Type B pancreatic cell (in vitro differentiated cells): ENCODE measurements at places on chromosomes 16 and 17. TPM values are rescaled to one million over a fixed set of nuclear protein-coding genes. Genes with fewer than 3 reads are reported as not detected.

Gene SMTNL2
- total RNA-seq, result 19.4 and 25.5 TPM in 2 replicates

- no peak overlapping the region for H3K27ac ChIP-seq
- no peak overlapping the region for H3K4me3 ChIP-seq
- H3K4me1 ChIP-seq, result peaks cover 4% of the 10 kb centered on the region
- peaks cover 14% of the 10 kb centered on the region for H3K27me3 ChIP-seq
Measured at GRCh38 chr16:27198451-27199234, 4.7 kb upstream of the KDM8 start.

Gene PPP1R27
- total RNA-seq, result not detected in 2 replicates

DNA sequence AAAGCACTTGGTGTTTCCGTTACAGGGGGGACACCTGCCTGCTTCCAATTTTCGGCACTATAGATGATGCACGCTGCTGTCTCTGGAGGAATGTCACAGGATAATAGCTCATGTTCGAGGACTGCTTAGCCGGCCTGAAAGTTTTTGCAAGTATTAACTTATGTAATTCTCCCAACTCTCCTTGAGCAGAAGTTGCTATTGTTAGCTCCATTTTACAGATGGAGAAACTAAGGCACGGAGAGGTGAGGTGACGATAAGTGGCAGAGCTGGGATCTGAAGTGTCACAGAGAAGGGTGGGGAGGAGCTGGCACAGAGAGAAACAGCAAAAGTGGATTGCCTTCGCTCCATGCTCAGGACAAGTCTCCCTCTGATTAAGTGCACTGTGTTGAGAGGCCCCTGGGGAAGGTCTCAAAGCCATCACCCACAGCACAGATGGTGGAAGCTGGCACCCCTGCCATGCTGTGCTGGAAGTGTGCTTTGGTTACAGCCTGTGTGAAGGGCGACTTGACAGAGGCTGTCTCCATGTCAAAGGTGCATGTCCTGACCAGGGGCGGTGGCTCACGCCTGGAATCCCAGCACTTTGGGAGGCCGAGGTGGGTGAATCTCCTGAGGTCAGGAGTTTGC lies 40.8 kb upstream of the MEAK7 start:
- DNase-seq, result no peak
- H3K4me1 ChIP-seq, result peaks cover 50% of the 10 kb centered on the region
- H3K4me3 ChIP-seq, result no peak overlapping the region

GRCh38 chr16:88556294-88556988 lies 13.8 kb upstream of the ZC3H18 start:
- H3K4me3 ChIP-seq, result no peak overlapping the region
- no peak overlapping the region for H3K27ac ChIP-seq
- no peak for DNase-seq
- peaks cover 18% of the 10 kb centered on the region for H3K27me3 ChIP-seq

GRCh38 chr16:15961060-15961511 lies 11.7 kb downstream of the ABCC1 start:
- H3K36me3 ChIP-seq, result peaks cover 16% of the 10 kb centered on the region
- DNase-seq, result no peak
- H3K27ac ChIP-seq, result peak overlapping the region; percentile 39
- H3K4me3 ChIP-seq, result no peak overlapping the region
- H3K4me1 ChIP-seq, result peaks cover 25% of the 10 kb centered on the region

Gene P2RX5
- 0.69 and 1.3 TPM in 2 replicates for total RNA-seq

- no peaks in the 10 kb centered on the region for H3K36me3 ChIP-seq
- DNase-seq, result no peak
- H3K4me3 ChIP-seq, result no peak overlapping the region
- H3K27me3 ChIP-seq, result peaks cover 11% of the 10 kb centered on the region
- H3K27ac ChIP-seq, result no peak overlapping the region
- H3K4me1 ChIP-seq, result peaks cover 4% of the 10 kb centered on the region
Measured at GRCh38 chr17:43702637-43703036, 40.9 kb upstream of the MEOX1 start.

GRCh38 chr16:49986351-49987124 lies 38.5 kb upstream of the CNEP1R1 start:
- H3K27ac ChIP-seq, result no peak overlapping the region
- no peak overlapping the region for H3K4me3 ChIP-seq
- DNase-seq, result no peak

- peaks cover 30% of the 10 kb centered on the region for H3K4me1 ChIP-seq
- H3K4me3 ChIP-seq, result peak overlapping the region; percentile 90
- H3K36me3 ChIP-seq, result no peaks in the 10 kb centered on the region
- peak; percentile 88 for DNase-seq
- peak overlapping the region; percentile 98 for H3K27ac ChIP-seq
- H3K27me3 ChIP-seq, result no peaks in the 10 kb centered on the region
Measured at GRCh38 chr17:41666708-41667279, 21.9 kb upstream of the EIF1 start.

Gene BCL6B
- total RNA-seq, result not detected in 2 replicates

DNA sequence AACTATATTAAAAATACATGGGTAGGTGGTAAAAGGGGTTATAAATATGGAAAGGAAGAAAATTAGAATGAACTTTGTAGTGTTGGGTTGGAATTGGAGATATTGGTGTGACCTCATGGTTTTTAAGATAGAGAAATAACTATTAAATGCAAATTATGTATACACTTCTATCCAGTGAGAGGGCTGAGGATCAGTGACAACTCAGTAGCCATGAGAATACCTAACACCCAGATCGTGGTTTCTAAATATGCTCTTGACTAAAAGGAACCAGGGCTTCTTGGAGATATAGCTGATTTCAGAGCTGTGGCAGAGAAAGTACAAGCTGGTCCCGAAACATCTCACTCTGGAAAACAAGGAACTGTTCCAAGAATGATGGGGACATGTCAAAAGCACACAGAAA lies 44.4 kb downstream of the SLC6A4 start:
- H3K36me3 ChIP-seq, result peaks cover 10% of the 10 kb centered on the region
- no peak overlapping the region for H3K4me3 ChIP-seq
- no peak for DNase-seq
- no peaks in the 10 kb centered on the region for H3K27me3 ChIP-seq
- no peaks in the 10 kb centered on the region for H3K4me1 ChIP-seq

Gene TOM1L1
- total RNA-seq, result 46.7 and 48.7 TPM in 2 replicates
